Breast epithelium (tissue), 4 donors: ENCODE measurements at places on chromosomes 7 and 10. TPM values are rescaled to one million over a fixed set of nuclear protein-coding genes. Genes with fewer than 3 reads are reported as not detected.

Gene NEURL1
- 1.5 TPM for total RNA-seq

Gene POMZP3
- 7.2 TPM for total RNA-seq

Gene TRIP6
- 45.3 TPM for total RNA-seq

Gene ZNF398
- total RNA-seq, result 17.3 TPM

Gene DNAJC12
- 49.8 TPM for total RNA-seq

Gene LRRC4
- total RNA-seq, result 0.33 TPM

GRCh38 chr7:10521306-10521705, 452.4 kb upstream of the PHF14 start:
- no peak for DNase-seq
- no peaks in the 10 kb centered on the region for H3K4me1 ChIP-seq
- no peak overlapping the region for H3K27ac ChIP-seq
- H3K36me3 ChIP-seq, result no peaks in the 10 kb centered on the region

- no peaks in the 10 kb centered on the region for H3K27me3 ChIP-seq
- no peak overlapping the region for H3K27ac ChIP-seq
- H3K4me1 ChIP-seq, result no peaks in the 10 kb centered on the region
- no peaks in the 10 kb centered on the region for H3K36me3 ChIP-seq
These were observed 41.8 kb downstream of the LCOR start for GRCh38 chr10:96873756-96874467.

DNA sequence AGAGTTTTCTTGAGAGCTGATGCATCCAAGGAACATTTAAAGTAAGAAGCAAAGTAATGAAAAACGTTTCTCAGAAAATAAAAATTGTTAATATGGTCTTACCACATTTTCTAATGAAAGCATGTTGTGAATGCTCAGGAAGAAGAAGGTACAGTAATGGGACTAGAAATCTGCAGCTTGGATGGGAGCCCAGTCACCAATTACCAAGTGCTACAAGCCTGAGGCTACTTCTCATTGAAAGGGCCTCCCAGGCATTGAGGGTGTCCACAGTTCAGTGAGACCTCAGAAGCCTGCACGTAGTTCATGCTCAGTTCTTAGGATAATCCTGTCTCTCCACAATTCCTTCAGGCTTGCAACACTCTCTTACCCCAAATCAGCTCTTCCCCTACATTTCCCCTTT, 17.6 kb downstream of the PTN start:
- no peak overlapping the region for H3K4me3 ChIP-seq
- no peaks in the 10 kb centered on the region for H3K36me3 ChIP-seq
- DNase-seq, result no peak
- H3K27ac ChIP-seq, result no peak overlapping the region
- H3K27me3 ChIP-seq, result no peaks in the 10 kb centered on the region

DNA sequence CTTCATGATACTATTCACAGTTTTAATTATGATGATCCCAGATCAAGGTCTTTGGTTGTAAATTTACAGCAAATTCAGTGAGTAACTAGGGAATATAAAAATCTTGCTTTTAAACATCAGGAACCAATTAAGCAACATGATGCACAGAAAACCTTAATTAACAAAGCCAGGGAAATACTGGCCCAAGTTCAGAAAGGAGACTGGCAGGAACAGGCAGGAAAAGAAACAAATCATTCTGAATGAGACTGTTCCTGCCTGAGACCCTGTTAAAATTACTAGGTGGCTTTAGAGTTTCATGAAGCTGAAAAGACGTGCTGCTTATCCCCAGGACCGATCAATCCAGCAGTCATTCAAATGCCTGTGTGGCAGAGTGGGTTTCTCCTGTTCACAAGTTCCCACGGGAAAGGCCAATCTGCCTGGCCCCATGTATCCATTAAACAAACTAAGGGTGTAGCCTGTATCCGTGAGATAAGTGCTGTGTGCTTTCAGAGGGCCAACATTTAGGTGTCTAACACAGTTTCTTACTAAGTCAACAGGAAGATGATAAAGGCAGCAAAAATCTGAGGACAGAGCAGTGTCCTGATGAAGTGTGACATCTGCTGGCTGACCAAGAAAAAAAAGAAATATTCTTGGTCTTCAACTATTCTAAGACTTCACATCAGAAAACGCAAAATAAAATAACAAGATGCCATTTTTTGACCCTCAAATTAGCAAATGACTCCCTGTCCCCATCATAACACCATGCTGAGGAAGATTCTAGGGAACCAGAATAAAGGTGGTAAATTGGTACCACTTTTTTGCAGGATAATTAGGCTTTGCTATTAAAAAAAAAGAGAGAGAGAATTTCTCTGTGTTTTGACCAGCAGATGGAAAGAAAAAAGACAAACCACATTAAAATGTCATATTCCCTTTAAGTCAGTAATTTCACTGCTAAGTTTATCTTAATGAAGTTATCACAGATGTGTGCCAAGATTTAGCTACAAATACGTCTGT, 34.2 kb downstream of the PUS7 start:
- H3K36me3 ChIP-seq, result no peaks in the 10 kb centered on the region
- H3K27me3 ChIP-seq, result no peaks in the 10 kb centered on the region
- no peak overlapping the region for H3K4me3 ChIP-seq
- no peak overlapping the region for H3K27ac ChIP-seq

DNA sequence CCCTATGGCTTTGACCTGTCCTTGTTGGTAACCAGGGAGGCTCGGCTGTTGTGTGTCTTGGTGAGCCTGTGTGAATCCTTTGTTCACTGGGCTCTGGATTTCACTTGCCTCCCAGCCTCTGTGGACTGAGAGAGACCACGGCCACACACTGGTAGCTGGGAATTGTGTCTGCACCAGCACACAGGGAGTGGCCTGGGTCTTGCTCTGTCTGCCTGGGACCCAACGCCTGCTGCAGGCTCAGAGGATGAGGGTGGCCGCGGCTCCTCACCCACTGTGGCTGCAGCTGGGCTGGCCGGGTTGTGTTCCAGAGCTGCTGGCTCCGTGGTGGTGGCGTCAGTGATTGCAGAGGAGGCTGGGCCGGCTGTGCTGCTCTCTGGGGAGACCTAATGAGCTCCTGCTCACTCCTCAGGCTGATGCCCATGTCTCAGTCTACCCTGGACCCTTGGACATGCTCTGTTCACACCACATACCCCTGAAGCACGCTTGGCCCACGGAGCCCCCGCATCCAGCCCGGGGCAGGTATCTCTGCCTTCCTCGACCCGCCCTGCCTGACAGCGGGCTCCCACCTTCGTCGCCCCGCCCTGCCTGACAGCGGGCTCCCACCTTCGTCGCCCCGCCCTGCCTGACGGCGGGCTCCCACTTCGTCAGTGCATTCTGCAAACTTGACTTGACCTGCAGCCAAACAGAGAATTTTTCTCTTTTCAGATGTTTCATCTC, 328.5 kb downstream of the ADARB2 start:
- H3K36me3 ChIP-seq, result no peaks in the 10 kb centered on the region
- H3K27ac ChIP-seq, result no peak overlapping the region
- H3K4me3 ChIP-seq, result no peak overlapping the region
- no peaks in the 10 kb centered on the region for H3K4me1 ChIP-seq
- DNase-seq, result no peak

DNA sequence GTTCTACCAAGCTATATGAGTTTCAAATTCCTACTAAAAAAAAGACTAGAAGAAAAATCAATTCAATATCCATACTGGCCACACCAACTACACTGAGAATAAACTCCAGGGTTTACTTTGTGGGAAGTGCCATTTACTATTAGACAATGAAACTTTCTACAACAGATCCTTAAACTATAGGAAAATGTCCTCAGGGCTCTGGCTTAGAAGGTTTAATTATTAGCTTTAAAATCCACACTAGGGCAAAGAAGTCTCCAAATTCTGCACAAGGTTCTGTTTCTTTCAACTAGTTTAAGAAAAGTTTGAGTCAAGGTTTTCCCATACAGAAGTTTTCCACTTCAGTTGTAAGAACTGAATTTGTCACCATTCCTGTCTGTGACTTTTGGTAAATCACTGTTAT, 231.7 kb upstream of the CCDC6 start:
- no peak overlapping the region for H3K27ac ChIP-seq
- no peaks in the 10 kb centered on the region for H3K27me3 ChIP-seq
- no peak overlapping the region for H3K4me3 ChIP-seq
- no peak for DNase-seq
- no peaks in the 10 kb centered on the region for H3K36me3 ChIP-seq

GRCh38 chr7:158469396-158470051, 118.1 kb downstream of the PTPRN2 start:
- H3K27ac ChIP-seq, result no peak overlapping the region
- H3K36me3 ChIP-seq, result no peaks in the 10 kb centered on the region
- no peaks in the 10 kb centered on the region for H3K4me1 ChIP-seq
- H3K27me3 ChIP-seq, result no peaks in the 10 kb centered on the region

- H3K27me3 ChIP-seq, result no peaks in the 10 kb centered on the region
- DNase-seq, result peak; percentile 35
- H3K36me3 ChIP-seq, result no peaks in the 10 kb centered on the region
- H3K4me1 ChIP-seq, result no peaks in the 10 kb centered on the region
- peak overlapping the region; percentile 49 for H3K4me3 ChIP-seq
These were observed 270.3 kb downstream of the ELFN1 start for GRCh38 chr7:1940402-1940786.

DNA sequence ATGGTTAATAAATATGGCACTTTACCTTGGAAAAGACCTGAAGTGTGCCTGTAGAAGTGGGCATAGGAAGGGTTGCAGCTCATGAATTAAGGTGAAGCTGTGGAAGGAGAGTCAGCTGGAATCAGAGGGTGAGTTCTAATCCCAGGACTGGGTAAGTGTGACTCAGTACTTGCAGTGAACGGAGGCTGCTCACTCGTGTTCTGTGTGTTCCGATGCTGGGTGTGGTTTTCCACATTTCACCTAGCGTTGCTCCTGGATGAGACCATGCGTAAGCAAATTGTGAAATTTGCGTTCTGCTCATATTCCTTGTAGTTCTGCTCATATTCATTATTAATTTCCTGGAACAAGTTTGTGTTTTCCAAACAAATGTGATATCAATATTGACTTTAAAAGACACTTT, 22.4 kb upstream of the TMEM236 start:
- no peaks in the 10 kb centered on the region for H3K36me3 ChIP-seq
- H3K4me1 ChIP-seq, result no peaks in the 10 kb centered on the region
- H3K27ac ChIP-seq, result no peak overlapping the region
- no peak overlapping the region for H3K4me3 ChIP-seq
